ENCODE measurements at places on chromosomes 5 and 9.

- no peak for DNase-seq
These were observed 871.7 kb upstream of the TYRP1 start for GRCh38 chr9:11821306-11821975.

DNA sequence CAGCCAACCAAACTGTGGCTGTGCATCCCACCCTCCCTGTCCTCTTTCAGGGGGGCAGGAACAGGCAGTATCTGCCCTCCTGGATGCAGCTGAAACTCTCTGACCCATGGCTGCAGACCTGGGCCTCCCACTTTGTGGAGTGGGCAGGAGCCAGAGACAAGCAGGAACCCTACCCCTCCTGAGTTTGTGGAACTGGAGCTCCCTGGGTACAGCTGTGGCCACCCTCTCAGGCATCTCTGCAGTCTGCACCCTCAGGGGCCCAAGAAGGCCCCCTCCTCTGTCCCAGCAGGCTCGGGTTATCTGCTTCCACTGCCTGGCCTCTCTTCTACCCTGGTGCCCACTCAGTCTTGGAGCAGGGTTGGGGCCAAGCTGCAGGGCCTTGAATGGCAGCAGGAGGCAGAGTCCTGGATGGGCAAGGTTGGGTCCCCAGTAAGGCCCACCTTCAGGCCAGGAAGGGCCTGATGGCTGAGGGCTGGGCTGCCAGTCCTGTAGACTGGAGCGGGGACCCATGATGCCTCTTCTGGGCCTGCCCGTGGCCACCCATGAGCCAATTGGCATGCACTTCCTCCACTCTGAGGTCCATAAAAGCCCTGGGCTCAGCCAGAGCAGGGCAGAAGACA is 619.9 kb downstream of the KIF4B start:
- DNase-seq, result no peak

- no peak for DNase-seq
These were observed 102.4 kb downstream of the LPAR1 start for GRCh38 chr9:110935829-110936228.

GRCh38 chr9:69078581-69078980 is 43.0 kb downstream of the FXN start:
- no peak for DNase-seq

- DNase-seq, result no peak
These were observed 50.1 kb downstream of the SLC36A1 start for GRCh38 chr5:151497391-151498002.

DNA sequence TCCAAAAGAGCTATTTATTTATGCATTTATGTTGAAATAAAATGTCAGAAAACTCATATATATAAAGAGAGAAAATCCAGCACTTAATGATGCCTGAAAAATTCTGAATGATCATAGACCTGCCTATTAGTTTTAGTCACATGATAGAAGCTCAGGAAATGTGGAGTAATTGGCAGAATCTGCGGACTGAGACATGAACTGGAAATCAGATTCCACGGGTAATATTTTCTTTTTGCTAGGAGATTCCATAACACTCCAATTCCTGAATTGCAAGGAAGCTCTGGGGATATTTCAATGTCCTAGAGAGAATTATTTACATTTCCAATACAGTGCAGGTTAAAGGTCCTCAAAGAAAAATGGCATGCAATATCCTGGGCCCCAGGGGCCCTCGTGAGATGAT is 778.8 kb downstream of the SEMA5A start:
- DNase-seq, result no peak

- no peak for DNase-seq
These were observed 78.8 kb upstream of the CTSL start for GRCh38 chr9:87647114-87647513.

DNA sequence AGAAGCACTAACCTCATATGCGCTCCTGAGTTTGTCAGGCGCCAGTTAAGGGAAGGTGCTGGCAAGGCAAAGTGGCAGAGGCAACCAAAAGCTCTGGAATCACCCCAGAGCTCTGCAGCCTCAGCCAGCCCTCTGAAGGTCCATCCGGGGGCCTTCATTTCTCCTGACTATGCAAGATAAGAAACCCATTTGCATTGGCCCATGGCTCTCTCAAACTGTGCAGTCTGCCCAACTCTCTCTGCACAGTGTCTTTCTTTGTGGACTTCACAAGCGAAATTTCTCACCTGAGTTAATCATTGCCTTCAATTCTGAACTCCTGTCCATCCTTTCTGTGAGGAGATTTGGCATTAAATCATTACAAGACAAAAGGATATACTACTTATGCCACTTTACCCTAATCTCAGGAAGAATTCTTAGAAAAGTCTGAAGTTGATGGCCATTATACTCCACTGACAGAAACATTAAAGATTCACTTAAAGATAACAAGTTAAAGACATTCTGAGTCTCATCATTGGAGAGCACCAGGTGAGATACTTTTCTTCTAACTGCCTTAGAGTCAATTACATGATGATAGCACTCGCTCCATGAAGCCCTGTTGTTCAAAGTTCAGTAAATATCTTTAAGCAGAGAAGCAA is 235.6 kb downstream of the SPOCK1 start:
- no peak for DNase-seq

DNA sequence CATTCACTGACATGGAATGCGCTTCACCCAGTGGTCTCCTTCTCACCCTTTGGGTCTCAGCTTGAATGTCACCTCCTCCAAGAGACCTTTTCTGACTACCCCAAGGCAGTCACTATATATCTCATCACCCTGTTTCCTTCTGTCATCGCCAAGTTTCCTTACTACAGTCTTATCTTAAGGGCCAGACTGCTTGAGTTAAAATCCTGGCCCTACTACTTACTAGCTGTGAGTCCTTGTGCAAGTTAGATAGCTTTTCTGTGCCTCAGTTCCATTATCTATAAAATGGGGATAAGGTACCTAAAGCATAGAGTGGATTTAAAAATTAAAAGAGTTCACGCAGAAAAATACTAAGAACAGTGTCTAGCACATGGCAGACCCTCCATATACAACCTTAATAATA is 132.4 kb downstream of the GABBR2 start:
- DNase-seq, result no peak

DNA sequence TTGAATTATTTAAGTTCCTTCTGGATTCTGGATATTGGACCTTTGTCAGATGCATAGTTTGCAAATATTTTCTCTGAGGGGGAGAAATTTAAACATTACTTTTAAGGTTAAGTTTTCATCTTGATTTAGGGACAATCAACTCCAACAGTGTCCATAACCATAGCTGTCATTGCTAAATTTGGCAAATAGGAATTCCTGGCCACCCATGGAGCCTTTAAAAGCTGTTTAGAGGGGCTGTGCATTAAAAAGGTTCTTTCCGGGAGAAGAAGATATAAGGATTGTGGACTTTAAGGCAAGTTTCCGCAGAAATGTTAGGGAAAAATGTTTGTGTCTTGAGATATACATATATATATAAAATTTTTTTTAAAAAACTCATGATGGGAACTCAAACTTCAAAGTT is 339.7 kb downstream of the ADAMTS6 start:
- DNase-seq, result no peak

GRCh38 chr5:141784529-141784928 is 93.7 kb downstream of the PCDH1 start:
- DNase-seq, result no peak
